ENCODE measurements at places on chromosomes 13 and 19.
A peak's percentile ranks its signal among the peaks of the same experiment; 100 is the strongest.

DNA sequence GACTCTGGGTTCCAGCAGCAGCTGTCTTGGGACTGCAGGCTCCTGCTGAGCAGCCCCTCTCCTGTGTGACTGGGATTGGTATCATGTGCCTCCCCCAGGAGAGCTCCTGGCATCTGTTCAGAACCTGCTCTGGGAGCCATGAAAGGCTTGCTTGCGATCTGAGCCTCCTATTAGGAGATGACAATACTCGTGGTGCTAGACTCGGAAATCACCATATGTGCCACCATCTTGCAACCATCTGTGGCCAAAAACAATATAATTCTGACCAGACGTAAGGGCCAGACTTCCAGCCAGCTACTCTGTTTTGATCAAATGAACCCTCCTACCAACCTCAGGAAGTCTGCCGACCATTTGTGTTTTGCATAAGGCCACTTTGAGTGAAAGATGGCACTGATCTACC is 484.7 kb downstream of the IRS2 start:
- no peak for DNase-seq

GRCh38 chr19:40416918-40417642 is 3.9 kb upstream of the PRX start:
- DNase-seq, result no peak

DNA sequence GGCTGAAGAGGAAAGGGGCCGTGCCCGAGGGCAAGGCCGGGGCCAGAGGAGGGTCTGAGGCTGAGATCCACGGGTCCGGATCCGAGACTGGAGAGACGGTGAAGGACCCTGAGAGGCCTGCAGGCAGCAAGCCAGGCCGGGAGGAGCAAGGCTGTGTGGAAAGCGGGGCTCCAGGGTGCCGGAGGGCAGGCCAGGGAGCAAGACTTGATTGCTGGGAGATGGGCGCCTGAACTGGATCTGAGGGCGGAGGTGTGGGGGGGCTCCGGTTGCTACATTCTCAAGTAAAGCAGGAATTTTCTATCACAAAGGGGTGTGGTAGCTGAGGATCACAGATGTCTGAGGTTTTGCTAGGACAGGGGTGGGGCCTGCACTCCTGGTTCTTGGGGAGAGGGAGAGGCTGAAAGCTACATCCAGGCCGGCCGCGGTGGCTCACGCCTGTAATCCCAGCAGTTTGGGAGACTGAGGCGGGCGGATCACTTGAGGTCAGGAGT is 3.8 kb downstream of the MAMSTR start:
- no peak for DNase-seq

DNA sequence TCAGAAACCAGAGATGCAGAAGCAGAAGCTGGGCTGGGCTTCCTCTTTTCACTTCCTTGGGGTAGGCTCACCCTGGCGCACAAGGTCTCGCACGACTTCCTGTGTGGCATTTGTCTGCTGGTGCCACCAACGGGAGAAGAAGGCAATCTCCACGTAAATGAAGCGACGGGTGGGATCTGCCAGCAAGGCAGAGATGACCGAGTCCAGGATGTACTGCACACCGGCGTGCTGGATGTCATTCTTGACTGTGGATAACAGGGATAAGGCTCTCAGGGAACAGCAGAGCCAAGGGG is 1.3 kb downstream of the MAN2B1 start:
- DNase-seq, result peak; percentile 57

GRCh38 chr13:110311443-110312338 is 4.6 kb downstream of the COL4A2 start:
- DNase-seq, result no peak

DNA sequence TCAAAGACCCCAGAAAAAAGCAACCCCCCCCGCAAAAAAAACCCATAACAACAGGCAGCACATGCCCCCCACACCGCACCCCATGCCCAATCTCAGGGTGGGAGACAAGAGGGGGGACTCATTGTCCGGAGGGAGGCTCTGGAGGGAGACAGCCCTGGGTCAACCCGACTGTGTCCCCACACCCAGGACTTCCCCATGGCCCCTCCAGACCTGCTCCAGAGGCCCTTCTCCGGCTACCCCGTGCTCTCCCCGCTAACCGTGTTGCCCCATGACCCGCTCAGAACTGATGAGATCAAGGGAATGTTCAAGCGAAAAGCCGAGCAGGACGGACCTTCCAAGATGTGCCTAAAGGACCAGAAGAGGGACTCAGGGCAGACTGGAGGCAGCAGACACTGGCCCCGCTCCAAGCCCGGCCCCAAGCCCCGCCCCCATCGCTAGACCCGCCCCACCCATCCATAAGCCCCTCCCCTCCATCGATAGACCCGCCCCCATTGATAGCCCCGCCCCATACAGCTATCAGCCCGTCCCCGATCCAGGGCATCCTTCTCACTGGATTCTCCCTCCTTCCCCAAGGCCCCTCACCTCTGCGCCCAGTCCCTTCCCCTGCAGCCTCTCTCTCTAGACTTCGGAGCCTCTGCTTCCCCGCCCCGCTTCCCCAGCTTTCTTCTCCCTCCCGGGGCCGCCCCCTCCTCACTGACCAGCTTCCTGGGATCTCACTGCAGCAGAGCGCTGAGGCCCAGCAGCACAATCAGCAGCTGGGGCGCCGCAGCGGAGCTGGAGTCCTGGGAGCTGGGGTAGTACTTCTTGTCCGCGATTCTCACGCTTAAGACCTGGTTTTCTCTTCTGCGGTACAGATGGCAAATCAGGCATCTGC is 2.2 kb downstream of the BST2 start:
- peak; percentile 59 for DNase-seq

DNA sequence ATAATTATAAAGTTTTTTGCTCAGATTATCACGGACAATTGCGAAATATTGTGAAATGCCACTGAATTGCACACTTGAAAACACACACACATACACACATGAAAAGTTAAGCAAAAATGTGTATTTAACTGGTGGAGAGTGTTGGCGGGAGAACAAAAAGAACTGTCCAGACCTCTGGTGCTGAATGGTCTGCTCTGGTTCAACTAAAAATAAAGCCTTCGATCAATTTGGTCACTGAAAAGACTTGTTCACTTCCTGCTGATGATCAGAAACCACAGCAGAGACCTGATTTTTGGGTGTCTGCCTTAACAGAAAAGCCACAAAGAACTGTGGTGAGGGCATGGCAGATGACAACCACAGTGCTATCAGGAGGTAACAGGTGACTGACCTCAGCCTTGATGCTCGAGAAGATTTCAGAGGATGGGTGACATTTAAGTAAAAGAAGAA is 4.0 kb upstream of the IGFL1 start:
- no peak for DNase-seq

- no peak for DNase-seq
Observed at GRCh38 chr13:67070306-67070705, 159.8 kb downstream of the PCDH9 start.

DNA sequence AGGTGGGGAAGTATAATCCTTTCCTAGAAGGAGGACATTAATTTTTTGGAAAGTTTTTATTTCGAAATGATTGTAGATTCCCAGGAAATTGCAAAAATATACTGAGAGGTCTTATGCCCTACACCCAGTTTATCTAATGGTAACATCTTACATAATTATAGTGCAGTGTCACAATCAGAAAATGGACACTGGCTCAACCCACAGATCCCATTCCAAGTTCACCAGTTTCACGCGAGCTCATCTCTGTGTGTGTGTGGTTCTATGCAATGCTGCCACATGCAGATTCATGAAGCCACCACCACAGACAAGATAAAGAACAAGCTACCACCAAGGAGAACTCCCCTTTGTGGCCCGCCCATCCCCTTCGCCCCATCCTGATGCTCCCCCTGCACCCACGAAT is 24.4 kb downstream of the IL17D start:
- no peak for DNase-seq

DNA sequence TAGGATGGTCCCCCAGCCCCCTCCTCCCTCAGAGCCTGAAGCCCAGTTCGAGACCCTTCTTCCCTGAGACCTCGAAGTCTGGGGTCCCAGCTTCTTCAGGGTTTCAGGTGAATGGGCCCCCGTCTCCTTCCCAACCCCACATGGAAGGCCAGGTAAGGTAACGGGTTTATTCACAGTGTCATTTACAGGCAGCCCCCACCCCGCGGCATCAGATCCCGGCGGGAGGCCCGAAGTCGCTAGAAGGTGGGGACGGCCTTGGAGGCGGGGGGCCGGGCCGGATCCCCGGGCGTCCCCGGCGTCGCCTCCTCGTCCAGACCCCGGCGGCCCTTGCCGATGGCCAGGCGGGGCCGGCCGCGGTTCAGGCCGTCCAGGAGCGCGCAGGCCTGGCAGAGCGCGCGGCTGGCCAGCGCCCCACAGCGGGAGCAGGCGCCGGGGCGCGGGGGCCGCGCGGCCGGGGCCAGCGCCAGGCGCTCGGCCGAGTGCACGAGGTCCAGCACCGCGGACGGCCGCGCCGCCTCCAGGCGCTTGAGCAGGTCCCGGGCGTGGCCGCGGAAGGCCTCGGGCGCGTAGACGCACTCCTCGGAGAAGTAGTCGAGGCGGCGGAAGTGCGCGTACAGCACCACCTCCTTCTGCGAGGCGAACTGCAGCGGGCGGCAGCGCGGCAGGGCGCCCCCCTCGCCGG is 9.7 kb downstream of the CTU1 start:
- peak; percentile 30 for DNase-seq

- peak; percentile 78 for DNase-seq
Observed at GRCh38 chr19:49157445-49158224, at the start of gene TRPM4. TSS of gene TRPM4 (plus strand) at chr19:49157792. CDS start at chr19:49157867, 75 bp downstream.

DNA sequence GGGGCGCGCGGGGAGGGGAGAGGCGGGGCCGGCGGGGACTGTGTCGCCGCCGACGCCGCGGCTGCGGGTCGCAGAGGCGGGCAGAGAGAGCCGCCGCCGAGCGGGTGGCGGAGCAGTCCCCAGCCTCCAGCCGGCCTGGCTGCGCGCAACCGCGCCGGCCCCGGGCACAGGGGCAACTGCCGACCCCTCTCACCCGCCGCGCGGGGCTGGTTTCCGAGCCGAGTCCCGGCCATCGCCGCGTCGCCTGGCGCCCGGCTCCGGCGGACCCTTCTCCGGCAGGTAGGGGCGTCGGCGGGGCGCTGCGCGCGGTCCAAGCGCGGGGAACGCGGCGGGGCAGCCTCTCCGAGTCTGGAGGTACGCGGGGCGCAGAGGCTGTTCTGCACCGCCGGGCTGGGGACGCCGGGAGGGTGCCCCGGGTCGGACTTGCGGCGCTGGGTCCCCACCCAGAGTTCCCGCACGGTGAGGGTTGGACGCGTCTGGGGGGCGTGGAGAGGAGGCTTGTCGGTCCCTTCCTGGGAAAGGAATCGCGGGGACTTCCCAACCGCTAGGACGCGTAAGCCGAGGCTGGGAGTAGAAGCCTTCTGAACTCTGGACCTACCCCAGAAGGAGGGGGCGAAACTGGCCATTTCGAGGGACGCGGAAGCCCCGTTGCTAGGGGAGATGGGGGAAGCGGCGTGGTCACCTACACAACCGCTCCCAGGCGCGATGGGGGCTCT is 133.6 kb upstream of the MYO16 start:
- DNase-seq, result peak; percentile 15

GRCh38 chr13:49977992-49978391 is 18.9 kb upstream of the TRIM13 start:
- DNase-seq, result no peak
